NCI-H2107 (cell line): ENCODE measurements at places on chromosomes 4 and X.

- DNase-seq = no peak
These were observed 5.7 kb upstream of the PLCXD1 start for GRCh38 chrX:275476-275966.

DNA sequence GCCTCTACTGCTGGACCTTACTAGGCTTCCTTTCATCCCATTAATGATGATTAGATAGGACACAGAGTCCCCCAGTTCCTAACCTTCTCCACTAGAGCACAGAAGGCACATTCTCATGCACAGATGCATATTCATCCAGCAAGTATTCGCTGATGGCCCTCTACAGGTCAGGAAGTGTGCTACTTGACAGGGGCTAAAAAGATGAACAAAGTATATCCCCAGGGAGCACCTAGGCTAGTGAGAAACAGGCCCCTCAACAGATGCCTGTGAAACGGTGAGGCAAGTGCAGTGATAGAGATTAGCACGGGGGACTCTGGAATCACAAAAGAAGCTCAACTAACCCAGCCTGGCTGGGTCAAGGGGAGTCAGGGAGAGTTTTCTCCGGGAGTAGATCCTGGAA, 95.8 kb downstream of the MGST2 start:
- no peak for DNase-seq

- DNase-seq = no peak
These were observed 125.4 kb upstream of the ZCCHC13 start for GRCh38 chrX:74178536-74178935.

DNA sequence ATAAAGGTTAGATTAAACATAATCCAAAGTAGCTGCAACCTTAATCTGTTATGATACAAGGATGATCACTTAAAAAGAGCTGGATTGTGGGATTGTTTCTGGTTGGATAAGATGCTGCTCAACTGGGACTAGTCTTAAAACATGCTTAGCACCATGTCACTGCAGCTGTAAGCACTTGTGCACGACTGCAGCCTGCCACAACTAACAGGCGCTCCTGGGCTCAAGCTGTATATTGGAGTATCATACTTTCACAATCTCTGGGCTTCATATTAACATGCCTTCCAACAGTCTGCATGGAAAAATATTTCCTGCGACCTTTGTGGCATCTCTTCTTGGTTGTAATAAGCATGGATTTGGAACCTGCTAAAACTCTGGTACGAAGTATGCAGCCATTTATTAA, 493.0 kb upstream of the PITX2 start:
- DNase-seq = no peak

DNA sequence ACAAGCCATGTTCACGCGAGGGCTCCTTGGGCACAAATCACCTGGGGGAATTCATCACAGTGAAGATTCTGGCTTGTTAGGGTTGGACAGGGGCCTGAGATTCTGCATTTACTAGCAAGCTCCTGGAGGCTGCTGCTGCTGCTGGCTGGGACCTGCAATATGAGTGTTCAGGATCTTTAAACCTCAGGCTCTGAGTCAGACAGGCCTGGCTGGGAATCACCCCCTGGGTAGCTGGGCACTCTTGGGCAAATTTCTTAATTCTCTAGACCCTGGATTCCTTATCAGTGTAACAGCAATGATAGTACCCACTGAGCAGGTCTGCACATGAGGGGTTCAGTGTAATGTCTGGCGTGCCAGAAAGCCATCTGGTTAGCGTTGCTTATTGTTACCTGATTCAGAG, 101.5 kb downstream of the DHX15 start:
- DNase-seq = no peak

DNA sequence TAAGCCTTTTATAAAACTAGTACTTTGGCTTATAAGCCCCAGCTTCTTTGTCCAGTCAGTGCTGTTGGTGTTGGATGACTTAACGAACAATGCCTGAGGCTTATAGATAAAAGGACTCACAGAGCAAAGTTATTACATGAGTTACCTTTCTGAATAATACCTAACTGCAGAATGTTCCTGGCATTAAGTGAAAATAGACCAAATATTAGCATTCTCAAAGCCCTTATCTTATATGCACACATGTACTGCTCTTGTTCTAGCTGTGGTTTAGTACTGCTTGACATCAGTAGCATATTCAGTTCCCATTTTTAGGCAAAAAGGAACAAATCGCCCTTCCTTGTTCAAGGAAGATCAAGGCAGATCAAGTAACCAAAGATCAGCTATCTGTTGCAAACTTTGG, 131.6 kb downstream of the ZNF330 start:
- DNase-seq = no peak

- DNase-seq = no peak
These were observed 68.6 kb downstream of the ADGRG4 start for GRCh38 chrX:136369377-136369776.

- no peak for DNase-seq
These were observed 38.9 kb downstream of the TKTL1 start for GRCh38 chrX:154334496-154334895.

GRCh38 chrX:40152173-40152711, 54.5 kb upstream of the BCOR start:
- DNase-seq = no peak

DNA sequence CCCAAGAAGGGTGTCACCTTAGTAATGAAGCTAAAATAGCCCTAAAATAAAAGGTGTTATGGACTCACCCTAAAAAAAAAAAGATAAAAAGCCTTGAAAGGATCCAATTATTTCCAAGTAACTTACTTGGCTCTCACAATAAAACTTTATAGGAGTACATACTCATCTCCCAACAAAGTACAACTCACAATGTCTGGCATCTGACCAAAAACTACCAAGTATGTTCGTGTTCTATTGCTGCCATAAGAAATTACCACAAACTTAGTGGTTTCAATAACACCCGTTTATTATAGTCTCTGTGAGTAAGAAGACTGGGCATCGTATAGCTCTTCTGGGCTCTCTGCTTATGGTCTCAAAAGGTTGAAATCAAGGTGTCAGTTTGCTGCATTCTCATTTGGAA, 51.0 kb downstream of the BEX1 start:
- DNase-seq = no peak

GRCh38 chr4:129515356-129515755, 419.4 kb downstream of the C4orf33 start:
- no peak for DNase-seq

- DNase-seq = peak; percentile 15
These were observed at the start of gene DCLK2 for GRCh38 chr4:150078041-150078578. Gene DCLK2, plus strand, starts transcription at chr4:150078445. Its CDS starts 583 bp downstream, at chr4:150079028.

GRCh38 chrX:73825569-73825968, 262.6 kb downstream of the CHIC1 start:
- DNase-seq = no peak

- no peak for DNase-seq
These were observed 114.6 kb upstream of the GRID2 start for GRCh38 chr4:92189146-92189545.

DNA sequence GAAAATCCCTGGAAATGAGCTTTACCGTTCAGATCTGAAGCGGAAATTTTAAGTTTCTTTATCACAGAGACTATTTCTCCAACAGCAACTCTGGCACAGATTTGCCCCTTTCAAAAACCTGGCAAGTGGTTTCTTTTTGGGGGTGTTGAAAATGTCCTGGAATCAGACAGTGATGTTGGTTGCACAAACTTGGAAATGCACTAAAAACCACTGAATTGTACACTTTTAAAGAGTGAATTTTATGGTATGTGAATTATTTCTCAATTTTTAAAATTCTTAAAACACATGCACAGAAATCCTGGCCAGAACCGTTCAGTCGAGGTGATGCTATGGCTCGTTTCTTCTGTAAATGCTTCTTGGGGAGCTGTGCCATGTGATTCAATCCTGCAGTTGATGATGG, 121.2 kb upstream of the RBPJ start:
- DNase-seq = no peak

DNA sequence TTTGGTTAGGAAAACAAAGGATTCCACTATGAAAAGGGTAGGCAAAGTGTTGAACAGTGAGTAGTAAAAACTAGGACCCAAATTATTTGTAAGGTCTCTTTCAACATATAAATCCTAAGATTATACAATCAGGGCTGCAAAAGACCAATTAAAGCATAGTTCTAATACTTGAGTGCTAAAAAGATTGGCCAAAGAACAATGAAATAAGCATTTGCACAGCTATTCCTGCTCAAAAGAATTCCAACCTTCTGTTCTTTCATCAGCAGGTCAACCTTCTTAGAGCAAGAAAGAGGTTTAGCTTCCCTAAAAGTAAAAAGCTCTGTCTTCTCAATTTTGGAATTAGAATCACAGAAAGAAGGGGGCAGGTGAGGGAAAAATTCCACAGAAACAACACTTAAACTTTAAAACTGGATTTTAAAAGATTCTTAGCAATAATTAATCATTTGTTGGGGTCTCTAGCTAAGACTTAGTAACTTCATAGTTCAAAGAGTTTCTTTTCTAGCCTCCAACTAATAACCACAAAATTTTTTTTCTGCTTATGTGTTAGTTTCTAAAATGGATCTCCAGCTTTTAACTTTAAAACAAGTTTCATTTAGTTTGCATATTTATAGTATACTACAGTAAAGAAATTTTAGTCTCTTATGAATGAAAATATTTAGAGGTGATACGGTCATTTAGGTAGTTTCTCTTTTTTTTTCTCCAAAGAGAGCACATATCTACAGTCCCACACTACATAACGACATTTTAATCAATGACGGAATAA, 16.3 kb downstream of the TSPAN5 start:
- no peak for DNase-seq

GRCh38 chrX:129939986-129940385, 34.0 kb downstream of the UTP14A start:
- DNase-seq = no peak

DNA sequence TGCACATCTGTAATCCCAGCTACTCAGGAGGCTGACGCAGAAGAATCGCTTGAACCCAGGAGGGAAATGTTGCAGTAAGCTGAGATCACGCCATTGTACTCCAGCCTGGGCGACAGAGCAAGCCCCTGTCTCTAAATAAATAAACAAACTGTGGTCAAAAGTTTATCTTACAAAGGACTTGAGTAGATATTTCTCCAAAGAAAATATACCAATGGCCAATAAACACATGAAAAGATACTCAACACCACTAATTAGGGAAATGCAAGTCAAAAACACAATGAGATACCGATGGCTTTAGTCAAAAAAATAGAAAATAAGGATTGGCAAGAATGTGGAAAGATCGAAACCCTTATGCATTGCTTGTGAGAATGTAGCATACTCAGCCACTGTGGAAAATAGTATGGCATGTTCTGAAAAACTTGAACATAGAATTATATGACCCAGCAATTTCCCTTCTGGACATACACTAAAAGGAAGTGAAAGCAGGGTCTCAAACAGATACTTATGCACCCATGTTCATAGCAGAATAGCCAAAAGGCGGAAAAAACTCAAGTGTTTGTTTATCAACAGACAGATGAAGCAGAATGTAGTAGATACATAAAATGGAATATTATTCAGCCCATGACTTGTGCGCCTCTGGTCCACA, 2.0 kb upstream of the CFAP97 start:
- no peak for DNase-seq

DNA sequence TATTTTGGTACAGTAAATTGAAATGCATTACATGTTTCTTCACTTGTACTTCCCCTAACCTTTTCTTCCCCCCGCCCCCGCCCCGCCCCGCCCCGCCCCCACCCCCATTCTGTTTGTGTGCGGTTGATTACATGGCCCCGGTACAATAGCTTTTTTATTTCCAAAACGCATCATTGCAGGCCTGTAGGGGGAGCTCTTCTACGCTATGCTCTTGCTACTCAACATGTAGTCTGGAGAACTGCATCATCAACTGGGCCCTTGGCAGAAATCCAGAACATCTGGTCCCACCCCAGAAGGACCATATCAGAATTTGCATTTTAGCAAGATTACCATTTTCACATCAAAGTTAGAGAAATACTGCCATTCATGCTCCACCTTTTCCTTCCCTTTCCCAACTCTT, 333.3 kb upstream of the DDX53 start:
- DNase-seq = no peak

GRCh38 chr4:170698334-170698733, 608.6 kb upstream of the AADAT start:
- DNase-seq = no peak
